Germinal center (tissue), 1 donor: ENCODE measurements at places on chromosomes 7 and 10.

GRCh38 chr10:61283481-61284221, 169.5 kb downstream of the TMEM26 start:
- DNase-seq = no peak

DNA sequence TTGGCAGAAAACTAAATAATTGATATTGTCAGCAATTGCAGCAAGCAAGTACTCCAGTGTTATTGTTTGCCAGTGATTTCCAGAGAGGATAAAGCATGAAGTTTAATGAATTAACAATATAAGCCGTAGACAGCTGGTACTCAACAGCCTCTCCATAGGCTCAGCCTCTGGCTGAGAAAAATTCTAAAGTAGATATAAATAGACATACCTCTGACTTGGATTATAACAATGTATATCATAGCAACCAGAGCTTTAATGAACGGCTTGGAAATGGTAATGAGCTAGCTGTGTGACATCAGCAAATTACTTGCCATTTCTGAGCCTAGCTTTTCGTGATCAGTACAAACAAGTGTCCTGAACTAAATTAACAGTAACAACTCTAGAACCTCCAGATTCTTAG, 1055.4 kb upstream of the AUTS2 start:
- no peak for DNase-seq

DNA sequence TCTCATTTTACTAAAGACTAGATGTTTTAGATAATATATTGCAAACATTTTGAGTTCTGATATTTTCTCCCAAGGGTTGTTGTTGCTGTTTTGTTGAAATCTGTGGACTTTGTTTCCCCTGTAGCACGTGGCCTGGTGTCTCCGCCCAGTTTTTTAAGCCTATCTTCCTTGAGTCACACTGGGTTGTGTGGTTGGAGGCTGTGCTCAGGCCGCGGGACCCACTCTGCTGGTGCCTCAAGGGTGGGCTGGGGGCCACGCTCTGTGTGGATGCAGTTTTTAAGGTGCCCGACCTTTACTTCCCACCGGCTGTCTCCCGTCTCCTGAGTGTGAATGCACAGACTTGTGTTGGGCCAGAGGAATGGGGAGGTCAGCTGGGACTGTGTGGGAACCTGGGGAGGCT, 4.2 kb upstream of the PRAP1 start:
- no peak for DNase-seq

DNA sequence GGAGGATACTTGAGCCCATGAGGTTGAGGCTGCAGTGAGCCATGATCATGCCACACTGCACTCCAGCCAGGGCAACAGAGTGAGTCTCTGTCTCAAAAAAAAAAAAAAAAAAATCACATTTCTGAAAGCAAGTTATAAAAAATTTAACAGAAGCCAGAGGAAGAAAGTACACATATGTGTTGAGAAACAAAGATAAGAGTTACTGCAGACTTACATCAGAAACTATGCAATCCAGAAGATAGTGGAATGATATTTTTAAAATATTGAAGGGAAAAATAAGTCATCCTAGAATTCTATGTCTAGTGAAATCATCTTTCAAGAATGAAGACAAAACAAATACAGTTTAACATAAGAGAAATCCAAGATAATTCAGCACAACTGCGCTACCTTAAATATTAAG, 46.9 kb downstream of the ZNF518A start:
- DNase-seq = no peak

- DNase-seq = no peak
Measured at GRCh38 chr10:98326621-98327027, 58.6 kb upstream of the LOXL4 start.

GRCh38 chr7:87420173-87420572, 55.3 kb downstream of the ABCB4 start:
- no peak for DNase-seq

DNA sequence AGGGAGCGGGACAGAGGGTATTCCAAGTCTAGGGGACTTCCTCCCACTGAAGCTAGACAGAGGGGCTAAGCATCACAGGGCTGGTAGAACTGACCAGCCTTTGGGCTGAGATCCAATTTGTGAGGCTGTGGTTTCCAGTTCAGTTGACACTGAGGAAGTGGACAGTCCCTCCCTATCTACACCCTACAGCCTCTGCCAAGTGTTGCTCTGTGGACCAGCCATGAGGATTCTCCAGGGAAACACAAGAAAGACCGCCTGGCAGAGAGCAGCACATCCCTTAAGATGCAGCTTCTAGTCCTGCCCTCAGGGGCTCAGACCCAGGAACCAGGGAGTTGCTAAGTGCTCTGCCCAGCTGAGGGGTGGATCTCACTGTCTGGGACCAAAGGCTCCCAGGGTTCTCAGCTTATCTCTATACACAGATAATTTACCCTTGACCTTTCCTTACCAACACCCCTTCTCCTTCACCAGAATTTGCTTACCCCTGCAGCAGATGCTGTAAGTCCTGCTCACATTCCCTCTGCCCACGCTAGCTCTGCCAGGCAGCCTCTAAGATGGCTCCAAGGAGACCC, 252.0 kb downstream of the SKIDA1 start:
- DNase-seq = no peak

DNA sequence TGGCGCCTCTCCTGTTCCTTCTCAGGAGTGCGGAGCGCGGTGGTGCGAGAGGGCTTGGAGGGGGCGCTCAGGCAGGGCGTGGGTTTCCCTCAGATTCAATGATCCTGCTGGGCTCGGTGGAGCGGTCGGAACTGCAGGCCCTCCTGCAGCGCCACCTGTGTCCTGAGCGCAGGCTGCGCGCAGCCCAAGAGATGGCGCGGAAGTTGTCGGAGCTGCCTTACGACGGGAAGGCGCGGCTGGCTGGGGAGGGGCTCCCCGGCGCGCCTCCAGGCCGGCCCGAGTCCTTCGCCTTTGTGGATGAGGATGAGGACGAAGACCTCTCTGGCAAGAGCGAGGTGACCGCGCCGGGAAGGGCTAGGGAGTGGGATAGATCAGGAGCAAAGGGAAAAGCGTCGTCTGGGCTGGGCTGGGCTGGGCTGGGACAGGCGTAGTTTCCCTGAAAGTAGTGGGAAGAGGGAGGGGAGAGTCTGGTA, 17.0 kb downstream of the FAM131B start:
- DNase-seq = peak; percentile 67

DNA sequence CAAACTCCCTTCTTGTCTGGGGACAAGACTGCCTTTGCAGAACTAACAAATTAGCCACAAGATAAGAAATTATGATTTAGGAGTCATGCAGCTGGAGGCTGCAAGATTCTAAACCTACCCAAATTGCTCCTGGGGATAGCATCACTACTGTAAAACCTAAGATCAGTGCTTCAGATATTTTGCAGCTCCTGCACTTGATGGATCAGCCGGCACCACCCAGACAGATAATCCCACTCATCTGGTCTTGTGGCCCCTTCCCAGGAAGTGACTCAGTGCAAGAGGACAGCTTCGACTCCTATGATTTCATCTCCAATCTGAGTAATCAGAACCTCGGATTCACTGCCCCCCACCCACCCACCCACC, 181.9 kb downstream of the AKR1D1 start:
- no peak for DNase-seq

GRCh38 chr7:134798155-134798554, 18.7 kb downstream of the CALD1 start:
- DNase-seq = no peak

DNA sequence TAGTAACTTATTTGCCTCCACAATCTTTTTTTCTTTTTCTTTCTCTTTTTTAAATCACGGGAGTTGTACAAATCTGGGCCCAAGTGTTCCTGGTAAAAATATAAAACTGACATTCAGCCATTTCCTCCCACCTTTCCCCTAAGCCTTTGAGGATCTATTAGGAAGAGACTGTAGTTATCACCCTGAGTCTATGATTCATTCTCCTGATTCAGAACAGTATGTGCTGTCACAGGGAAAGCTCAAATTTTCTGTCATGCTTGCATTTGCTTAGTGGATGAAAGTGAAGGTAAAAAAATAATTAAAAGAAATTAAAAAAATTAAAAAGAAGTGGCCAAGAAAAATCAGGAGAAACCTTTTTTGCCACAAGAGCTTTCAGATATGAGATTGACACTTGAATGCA, 71.7 kb downstream of the KIF20B start:
- no peak for DNase-seq

GRCh38 chr10:28796606-28797512, 119.5 kb downstream of the BAMBI start:
- no peak for DNase-seq

GRCh38 chr7:20032741-20033140, 184.4 kb downstream of the MACC1 start:
- DNase-seq = no peak

- no peak for DNase-seq
Measured at GRCh38 chr10:70162151-70162891, 8.0 kb downstream of the SAR1A start.

DNA sequence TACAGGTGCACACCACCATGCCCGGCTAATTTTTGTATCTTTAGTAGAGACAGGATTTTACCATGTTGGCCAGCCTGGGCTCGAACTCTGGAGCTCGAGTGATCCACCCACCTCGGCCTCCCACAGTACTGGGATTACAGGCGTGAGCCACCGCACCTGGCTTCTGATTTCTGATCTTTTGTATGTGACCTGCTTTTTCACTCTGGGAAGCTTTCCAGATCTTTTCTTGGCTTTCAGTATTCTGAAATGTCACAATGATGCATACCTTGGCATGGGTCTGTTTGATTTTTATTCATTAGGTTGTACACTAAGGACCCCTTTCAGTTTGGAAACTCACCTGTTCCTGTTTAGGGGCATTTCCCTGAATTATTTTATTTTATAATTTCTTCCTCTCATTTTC, 41.6 kb downstream of the PROSER2 start:
- no peak for DNase-seq

GRCh38 chr10:133164816-133165555, 5.0 kb downstream of the KNDC1 start:
- no peak for DNase-seq

- no peak for DNase-seq
Measured at GRCh38 chr10:6603142-6604125, 23.4 kb upstream of the PRKCQ start.

DNA sequence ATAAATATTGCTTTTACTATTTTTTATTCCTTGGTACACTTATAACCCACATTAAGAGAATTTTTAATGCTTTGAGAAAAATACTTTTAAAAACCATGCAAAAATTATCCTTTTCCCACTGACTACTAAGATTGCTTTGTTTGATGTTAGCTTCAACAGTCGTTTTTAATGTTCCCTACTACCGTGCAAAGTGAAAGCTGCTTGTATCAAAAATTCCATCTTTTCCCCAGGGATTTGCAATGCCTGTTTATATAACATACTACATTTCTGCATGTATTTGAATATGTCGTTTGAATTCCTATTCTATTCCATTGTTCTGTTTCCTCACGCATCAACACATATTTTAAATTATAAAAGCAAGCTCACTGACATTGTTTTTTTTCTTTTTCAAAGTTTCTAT, 54.4 kb downstream of the TFPI2 start:
- DNase-seq = no peak
